MCF 10A (cell line): ENCODE measurements at places on chromosomes 4 and X. TPM values are rescaled to one million over a fixed set of nuclear protein-coding genes. Genes with fewer than 3 reads are reported as not detected.

MYL5 gene
- 30.6 and 32.9 TPM in 2 replicates for total RNA-seq

NCAPG gene
- 23.2 and 38.6 TPM in 2 replicates for total RNA-seq

ZNF630 gene
- 2.4 and 3.2 TPM in 2 replicates for total RNA-seq

NPFFR2 gene
- not detected in 2 replicates for total RNA-seq

UGT8 gene
- total RNA-seq: 2.2 and 2.6 TPM in 2 replicates

- DNase-seq: no peak
Measured at GRCh38 chrX:75155447-75155826, 646 bp downstream of the ABCB7 start.

DNA sequence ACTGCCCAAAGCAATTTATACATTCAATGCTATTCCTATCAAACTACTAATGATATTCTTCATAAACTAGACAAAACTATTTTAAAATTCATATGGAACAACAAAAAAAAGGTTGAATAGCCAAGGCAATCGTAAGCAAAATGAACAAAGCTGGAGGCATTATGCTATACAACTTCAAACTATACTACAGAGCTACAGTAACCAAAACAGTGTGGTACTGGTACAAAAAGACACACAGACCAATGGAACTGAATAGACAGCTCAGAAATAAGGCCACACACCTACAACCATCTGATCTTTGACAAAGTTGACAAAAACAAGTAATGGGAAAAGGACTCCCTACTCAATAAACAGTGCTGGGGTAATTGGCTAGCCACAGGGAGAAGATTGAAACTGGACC lies 67.0 kb downstream of the FGF16 start:
- DNase-seq: no peak

GRCh38 chr4:16157609-16158503 lies 68.4 kb downstream of the TAPT1 start:
- DNase-seq: no peak

- DNase-seq: no peak
Measured at GRCh38 chrX:49257846-49258748, 6.4 kb downstream of the FOXP3 start.

DNA sequence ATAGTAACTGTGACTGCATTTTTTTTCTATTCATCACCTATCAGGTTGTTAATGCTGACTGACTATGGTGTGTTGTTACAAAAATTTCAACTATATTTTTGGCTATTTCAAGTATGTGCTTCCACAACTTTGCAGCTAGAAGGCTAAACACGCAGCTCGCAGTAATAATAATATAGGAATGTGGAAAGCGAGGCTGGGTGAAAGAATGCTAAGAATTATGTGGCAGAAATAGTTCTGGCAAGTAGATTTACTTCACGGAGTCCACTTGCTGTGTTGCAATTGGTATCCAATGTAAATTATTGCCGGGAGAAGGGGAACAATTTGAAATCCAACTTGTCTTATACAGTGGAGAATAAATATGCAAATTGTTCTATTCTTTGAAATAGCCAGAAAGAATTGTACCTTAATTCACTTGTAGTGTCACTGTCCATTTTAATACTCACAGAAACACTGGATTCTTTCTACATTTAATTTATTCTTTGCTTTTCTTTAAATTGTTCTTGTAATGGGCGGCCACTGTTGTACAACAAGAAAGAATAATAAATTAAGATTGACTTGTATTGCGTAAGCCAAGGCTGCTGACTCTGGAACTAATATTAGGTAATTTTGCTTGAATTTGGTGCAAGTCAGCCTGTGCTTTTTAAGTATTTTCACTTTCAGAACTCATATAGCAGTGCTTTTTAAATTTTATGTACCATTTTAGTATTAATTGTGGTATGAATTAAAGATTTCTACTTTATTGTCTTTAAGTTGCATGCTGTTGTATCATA lies 154.9 kb downstream of the FRMPD4 start:
- peak; percentile 45 for DNase-seq

DNA sequence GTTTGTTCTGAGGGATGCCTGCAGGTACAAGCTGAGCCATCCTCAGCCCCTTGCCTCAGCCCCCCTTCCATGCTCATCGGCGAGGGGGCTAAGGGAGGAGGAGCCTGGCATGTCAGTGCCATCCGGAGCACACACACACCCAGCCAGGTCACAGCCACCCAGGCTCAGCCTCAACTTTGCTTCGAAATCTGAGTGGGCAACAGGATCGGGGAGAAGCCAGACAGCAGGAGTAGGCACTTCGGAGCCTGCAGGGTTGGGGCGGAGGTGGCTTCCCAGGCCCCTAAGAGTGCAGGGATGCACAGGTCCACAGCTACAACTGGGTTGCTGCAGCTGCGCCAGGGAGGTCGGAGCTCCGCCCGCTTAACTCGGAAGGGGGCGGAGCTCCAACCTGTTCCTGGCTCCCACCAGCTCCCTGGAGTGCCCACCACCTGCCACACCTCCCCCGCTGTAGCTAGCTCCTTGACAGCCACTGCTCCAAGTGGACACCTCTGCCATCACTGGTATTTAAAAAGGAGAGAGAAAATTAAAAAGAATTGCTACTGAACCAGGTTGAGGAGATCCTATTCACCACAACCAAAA lies 192.9 kb upstream of the GALNT7 start:
- DNase-seq: no peak

GRCh38 chrX:133983974-133984845 lies 1.2 kb downstream of the GPC3 start:
- DNase-seq: no peak

GRCh38 chr4:8917321-8917811 lies 45.7 kb upstream of the HMX1 start:
- DNase-seq: no peak

GRCh38 chr4:157819693-157820464 lies 352.9 kb downstream of the GASK1B start:
- no peak for DNase-seq
